Upper lobe of left lung (tissue), 6 donors: ENCODE measurements at places on chromosomes 12 and 14.

GRCh38 chr12:8644345-8645248 is 18.0 kb downstream of the MFAP5 start:
- no peak overlapping the region for H3K27ac ChIP-seq
- H3K4me1 ChIP-seq, result no peaks in the 10 kb centered on the region
- no peaks in the 10 kb centered on the region for H3K36me3 ChIP-seq
- no peak overlapping the region for H3K4me3 ChIP-seq
- no peak for DNase-seq

GRCh38 chr14:92203116-92203515 is 81.3 kb downstream of the CPSF2 start:
- no peak overlapping the region for H3K4me3 ChIP-seq
- H3K4me1 ChIP-seq, result no peaks in the 10 kb centered on the region
- H3K27ac ChIP-seq, result no peak overlapping the region
- H3K36me3 ChIP-seq, result no peaks in the 10 kb centered on the region
- H3K27me3 ChIP-seq, result no peaks in the 10 kb centered on the region

DNA sequence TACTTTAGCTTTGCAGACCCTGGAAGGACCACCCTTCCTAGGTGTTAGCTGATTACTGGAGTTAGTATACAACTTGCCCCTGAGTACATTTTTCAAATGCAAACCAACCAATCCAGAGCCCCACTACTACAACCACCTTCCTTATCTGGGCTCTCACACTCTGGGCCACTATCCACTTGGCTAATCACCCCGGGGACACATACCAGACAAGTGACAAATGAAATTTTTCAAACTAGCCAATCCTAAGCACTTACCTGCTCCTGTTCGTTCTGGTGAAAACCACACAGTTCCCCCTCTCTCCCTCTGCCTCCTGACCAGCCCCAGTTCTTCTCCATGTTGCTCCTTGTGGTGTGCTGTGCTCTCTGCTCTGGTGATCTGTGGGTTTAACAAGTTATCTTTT is 140.4 kb downstream of the CNTN1 start:
- H3K4me1 ChIP-seq, result no peaks in the 10 kb centered on the region
- H3K4me3 ChIP-seq, result no peak overlapping the region
- H3K36me3 ChIP-seq, result no peaks in the 10 kb centered on the region
- no peak for DNase-seq
- no peaks in the 10 kb centered on the region for H3K27me3 ChIP-seq
- no peak overlapping the region for H3K27ac ChIP-seq

DNA sequence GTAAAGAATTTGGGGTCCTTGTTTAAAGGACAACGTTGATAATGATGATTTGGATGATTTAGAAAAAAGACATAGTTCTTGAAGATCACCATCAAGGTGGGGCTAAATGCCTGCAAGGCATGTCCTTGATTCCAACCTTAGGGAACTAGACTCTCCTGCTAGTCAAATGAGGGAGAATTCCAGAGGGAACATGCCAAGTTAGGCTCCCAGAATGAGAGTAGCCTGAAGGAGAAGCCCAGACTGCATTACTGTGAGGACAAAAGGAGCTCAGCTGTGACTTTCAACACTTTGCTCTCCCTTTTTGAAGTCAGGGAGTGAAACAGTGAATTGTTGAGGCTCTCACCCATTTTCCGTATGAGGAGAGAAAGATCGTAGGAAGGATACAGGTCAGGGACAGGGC is 95.2 kb upstream of the TBX3 start:
- H3K4me3 ChIP-seq, result no peak overlapping the region
- H3K36me3 ChIP-seq, result no peaks in the 10 kb centered on the region
- DNase-seq, result no peak
- no peaks in the 10 kb centered on the region for H3K4me1 ChIP-seq
- no peaks in the 10 kb centered on the region for H3K27me3 ChIP-seq
